ENCODE measurements at places on chromosomes 12 and 14.

- no peak for DNase-seq
Observed at GRCh38 chr12:92365836-92366235, 220.2 kb upstream of the BTG1 start.

GRCh38 chr12:66916189-66916588 is 237.3 kb upstream of the GRIP1 start:
- no peak for DNase-seq

- DNase-seq: no peak
Observed at GRCh38 chr14:34063470-34064164, 112.7 kb upstream of the EGLN3 start.

- DNase-seq: no peak
Observed at GRCh38 chr14:35553808-35554207, 19.8 kb downstream of the INSM2 start.

GRCh38 chr14:32565256-32565655 is 236.2 kb downstream of the AKAP6 start:
- peak; percentile 18 for DNase-seq

Measured in NCI-H187 treated with DMSO at 0.1 percent for 48 hours (cell line).